RPMI8226 (cell line): ENCODE measurements at places on chromosomes 11 and 22.
A peak's percentile ranks its signal among the peaks of the same experiment; 100 is the strongest.

DNA sequence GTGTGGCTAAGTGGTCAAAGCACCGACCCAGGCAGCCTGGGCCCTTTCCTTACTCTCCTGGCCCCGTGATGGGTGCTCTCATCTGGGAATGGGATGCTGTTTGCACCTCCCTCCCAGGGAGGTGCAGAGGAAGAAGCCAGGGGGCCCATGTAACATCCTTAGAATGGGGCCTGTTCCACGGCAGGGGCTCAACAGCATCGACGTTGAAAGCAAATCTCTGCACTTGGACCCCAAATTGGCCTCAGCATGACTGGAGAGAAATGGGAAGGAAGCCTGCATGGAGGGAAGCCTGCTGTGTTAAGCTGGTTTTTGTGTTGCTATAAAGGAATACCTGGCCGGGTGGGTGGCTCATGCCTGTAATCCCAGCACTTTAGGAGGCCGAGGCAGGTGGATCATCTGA, 1288.4 kb downstream of the TBC1D22A start:
- DNase-seq: no peak

- DNase-seq: no peak
Measured at GRCh38 chr11:90847268-90847886, 624.5 kb upstream of the CHORDC1 start.

- no peak for DNase-seq
Measured at GRCh38 chr11:118878163-118878563, 5.5 kb upstream of the CXCR5 start.

DNA sequence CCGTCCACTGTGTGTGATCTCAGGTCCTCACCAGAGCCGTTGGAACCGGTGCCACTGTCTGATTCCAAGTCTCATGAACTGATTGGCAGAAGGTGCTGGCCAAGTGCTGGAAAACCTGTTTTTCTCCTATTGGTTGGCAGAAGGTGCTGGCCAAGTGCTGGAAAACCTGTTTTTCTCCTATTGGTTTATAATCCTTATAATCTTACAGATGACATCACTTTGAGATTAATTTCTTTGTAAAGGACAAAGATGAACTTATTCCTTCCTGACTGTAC, 1106.3 kb downstream of the BRD1 start:
- DNase-seq: no peak

DNA sequence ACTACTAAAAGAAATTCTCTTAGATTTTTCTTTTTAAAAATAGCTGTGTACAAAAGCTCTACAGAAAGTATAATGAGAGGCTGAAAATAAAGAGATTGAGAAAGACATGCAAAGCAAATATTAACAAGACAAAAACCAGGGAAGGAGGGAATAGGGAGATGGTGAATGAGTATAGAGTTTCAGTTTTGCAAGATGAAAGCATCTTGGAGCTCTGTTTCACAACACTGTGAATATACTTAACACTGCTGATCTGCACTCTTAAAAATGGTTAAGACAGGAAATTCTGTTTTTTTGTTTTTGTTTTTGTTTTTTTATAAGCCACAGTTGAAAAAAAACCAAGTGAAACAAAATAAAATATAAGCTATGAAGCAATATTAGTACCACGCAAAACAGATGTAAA, 5.5 kb downstream of the TMEM218 start:
- no peak for DNase-seq

DNA sequence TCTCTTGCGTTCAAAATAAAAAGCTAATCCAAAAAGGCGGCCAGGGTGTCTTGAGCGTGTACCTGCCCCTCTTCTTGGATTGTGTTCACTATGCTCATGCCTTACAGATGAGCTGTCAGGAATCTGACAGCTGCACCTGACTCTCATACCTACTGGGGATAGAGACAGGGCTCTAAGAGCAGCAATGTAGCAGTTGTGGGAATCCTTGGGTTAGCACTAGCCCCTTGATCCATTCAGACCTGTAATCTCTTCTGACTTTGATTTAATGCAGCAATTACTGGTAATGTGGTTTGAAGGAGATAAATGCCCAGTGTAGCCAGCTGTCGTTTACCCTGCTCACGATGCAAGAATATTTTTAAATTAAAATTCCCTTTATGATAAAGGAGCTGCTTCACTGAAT, 145.8 kb downstream of the APOL5 start:
- no peak for DNase-seq

- no peak for DNase-seq
Measured at GRCh38 chr11:110509472-110509871, 79.7 kb downstream of the FDX1 start.

- no peak for DNase-seq
Measured at GRCh38 chr22:47250995-47251765, 488.7 kb downstream of the TBC1D22A start.

DNA sequence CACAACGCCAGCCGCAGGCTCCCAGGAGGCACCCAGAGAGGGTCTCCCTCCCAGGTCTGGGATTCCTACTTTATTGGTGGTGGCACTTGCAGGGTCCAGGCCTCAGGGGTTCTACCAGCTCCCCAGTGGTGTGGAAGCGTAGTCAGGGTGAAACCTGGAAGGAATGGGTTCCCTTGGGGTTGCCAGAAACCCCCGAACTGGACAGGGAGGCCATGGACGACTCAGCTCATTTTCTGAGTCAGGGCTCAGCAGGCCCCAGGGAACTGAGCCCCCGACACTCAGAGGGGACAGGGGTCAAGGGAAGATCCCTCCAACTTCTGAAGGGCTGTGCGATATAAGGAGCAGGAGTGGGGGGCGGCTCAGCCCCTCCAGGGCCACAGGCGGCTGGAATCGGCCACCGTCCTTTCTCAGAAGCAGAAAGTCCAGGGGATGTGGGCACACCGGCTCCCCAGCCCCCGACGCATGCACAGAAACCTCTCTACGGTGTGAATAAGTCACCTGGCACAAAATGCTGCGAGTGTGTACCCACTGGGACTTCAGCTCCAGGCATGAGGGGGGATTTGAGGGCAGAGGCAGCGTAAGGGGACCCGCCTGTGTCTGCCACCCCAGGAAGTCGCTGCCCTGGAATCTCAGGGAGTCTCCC, 25.1 kb downstream of the MRGPRG start:
- no peak for DNase-seq

- DNase-seq: peak; percentile 75
Measured at GRCh38 chr11:115469361-115469760, 34.9 kb downstream of the CADM1 start.

- DNase-seq: peak; percentile 7
Measured at GRCh38 chr11:134978388-134979088, 566.5 kb upstream of the B3GAT1 start.
